Suprapubic skin (tissue), 4 donors: ENCODE measurements at places on chromosomes 16 and 17. TPM values are rescaled to one million over a fixed set of nuclear protein-coding genes. Genes with fewer than 3 reads are reported as not detected.

Gene GIT1
- 103 TPM for total RNA-seq

GRCh38 chr17:42475835-42476234, 17.2 kb downstream of the ATP6V0A1 start:
- H3K27me3 ChIP-seq, result no peaks in the 10 kb centered on the region
- DNase-seq, result no peak
- peaks cover 4% of the 10 kb centered on the region for H3K4me1 ChIP-seq
- H3K36me3 ChIP-seq, result peaks cover 77% of the 10 kb centered on the region

DNA sequence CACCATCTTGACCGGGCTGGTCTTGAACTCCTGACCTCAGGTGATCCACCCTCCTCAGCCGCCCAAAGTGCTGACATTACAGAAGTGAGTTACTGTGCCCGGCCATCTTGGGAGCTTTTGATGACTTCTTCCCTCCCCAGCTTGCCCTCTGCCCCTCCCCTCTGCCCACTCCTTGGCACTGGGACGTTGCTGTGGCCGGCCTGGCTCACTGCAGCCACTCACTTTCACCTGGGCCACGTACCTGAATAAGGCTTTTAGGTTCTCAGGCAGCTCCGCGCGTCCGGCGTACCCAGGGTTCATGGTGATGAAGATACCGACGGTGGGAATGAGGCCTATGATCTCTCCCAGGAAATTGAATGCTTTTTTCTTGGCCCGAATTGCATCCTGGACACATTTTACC, 81.6 kb downstream of the DNAH17 start:
- H3K27ac ChIP-seq, result no peak overlapping the region
- DNase-seq, result no peak
- no peaks in the 10 kb centered on the region for H3K27me3 ChIP-seq
- H3K4me3 ChIP-seq, result no peak overlapping the region
- H3K36me3 ChIP-seq, result no peaks in the 10 kb centered on the region

DNA sequence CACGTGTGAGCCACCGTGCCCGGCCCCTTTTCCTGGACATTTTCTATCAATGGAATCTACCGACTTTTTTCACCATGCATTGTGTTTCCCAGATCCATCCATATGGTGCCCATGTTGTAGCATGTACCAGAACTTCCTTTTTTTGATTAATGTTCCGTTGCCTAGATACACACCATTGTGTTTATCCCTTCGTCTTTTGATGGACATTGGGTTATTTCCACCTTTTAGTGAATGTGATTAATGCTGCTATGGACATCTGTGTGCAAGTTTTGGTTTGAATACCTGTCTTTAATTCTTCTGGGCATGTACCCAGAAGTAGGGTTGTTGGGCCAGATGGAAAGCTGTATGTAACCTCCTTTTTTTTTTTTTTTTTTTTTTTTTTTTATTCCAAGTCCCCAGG, 79.8 kb downstream of the NT5M start:
- no peaks in the 10 kb centered on the region for H3K27me3 ChIP-seq
- H3K4me1 ChIP-seq, result peaks cover 20% of the 10 kb centered on the region
- no peak overlapping the region for H3K27ac ChIP-seq
- H3K4me3 ChIP-seq, result no peak overlapping the region
- H3K36me3 ChIP-seq, result no peaks in the 10 kb centered on the region
